ENCODE measurements at places on chromosomes 16 and 17. TPM values are rescaled to one million over a fixed set of nuclear protein-coding genes. Genes with fewer than 3 reads are reported as not detected.

COG1 gene
- 25.3 TPM for total RNA-seq

KRTAP17-1 gene
- total RNA-seq: 1.6 TPM

DNAAF8 gene
- 0.22 TPM for total RNA-seq

NUPR1 gene
- total RNA-seq: not detected

DNA sequence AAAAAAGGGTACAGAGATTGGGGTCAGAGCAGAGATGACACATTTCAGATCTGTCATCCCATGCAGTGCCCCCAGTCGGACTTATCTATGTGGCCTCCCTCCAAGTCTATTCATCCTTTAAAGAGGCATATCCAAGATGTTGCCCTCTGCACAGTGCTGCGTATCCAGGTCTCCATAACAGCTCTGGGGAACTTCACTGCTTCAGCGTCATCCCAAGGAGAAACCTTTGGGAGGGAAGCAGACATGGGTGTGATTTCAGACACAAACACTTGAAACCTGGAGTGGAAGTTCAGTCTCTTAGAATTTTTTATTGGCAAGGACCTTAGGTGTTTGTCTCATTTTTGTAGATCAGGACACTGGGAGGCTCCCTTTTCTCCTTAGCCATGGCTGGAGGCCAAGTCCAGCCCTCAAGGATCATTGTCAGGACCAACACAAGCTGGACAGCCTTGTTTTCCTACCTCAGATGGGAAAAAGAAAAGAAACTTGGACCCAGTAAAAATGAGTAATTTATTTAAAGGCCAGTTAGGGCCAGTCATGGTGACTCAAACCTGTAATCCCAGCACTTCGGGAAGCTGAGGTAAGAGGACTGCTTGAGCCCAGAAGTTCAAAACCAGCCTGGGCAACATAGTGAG lies 23.9 kb upstream of the NLK start:
- no peaks in the 10 kb centered on the region for H3K36me3 ChIP-seq
- H3K4me1 ChIP-seq: no peaks in the 10 kb centered on the region
- no peak overlapping the region for H3K27ac ChIP-seq
- no peak overlapping the region for H3K4me3 ChIP-seq
- peaks cover 6% of the 10 kb centered on the region for H3K27me3 ChIP-seq

- H3K4me3 ChIP-seq: no peak overlapping the region
- H3K27me3 ChIP-seq: no peaks in the 10 kb centered on the region
- peak; percentile 36 for DNase-seq
- H3K27ac ChIP-seq: no peak overlapping the region
- peaks cover 18% of the 10 kb centered on the region for H3K36me3 ChIP-seq
- H3K4me1 ChIP-seq: no peaks in the 10 kb centered on the region
Observed at GRCh38 chr17:624341-624860, 90.2 kb downstream of the VPS53 start.

DNA sequence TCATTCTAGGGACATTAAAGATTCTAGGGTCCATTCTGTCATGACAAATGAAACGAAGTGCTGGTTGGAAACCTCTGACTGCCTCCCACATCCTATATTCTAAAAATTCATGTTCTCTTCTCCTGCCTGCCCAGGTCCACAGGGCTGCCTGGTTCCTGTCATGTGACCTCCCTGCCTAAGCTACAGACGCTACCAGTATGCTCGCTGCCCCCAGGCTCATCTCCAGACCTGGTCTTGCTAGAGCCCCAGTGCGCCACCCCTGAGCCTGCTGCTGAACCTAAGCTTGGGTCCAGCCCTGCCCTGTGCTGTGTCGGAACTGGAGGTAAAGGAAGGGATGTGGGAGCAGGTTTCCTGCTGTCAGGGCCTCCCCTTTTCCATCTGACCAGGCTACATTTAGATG lies 231.6 kb upstream of the CDH5 start:
- H3K4me1 ChIP-seq: no peaks in the 10 kb centered on the region
- H3K36me3 ChIP-seq: no peaks in the 10 kb centered on the region
- DNase-seq: peak; percentile 9

DNA sequence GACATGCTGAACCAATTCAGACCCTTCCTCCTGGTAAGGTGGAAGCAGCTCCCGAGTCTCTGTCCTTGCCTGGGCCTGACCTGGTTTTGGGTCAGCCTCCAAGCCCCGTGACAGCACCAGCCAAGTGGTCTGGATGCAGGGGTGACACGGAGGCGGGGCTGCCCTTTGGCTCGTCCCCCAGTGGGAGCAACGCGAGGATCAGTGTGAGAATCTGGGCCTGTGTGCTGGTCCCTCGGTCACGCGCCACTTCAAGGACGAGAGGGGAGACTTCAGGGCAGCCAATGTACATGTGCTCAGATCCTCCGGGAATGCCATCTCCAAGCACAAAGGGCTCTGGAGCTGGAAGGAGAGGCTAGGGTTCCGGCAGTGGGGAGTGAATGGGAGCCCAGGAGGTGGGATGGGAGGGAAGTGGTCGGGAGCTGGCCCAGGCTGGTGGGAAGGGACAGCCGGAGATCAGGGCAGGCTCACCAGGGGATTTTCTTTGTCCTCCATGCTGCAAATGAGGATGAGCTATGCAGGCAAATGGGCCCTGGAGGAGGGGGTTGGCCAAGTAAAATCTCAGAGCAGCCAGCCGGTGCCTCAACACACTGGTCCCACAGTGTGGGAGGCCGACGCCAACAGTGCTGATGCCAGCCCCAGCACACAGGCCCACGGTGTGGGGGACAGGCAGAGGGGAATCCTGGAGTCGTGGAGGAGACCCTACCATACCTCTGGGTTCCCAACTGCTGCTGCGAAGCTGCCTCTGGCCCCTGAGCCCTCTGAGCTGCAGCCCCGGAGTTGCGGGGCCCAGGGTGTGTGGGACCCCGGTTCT lies 4.2 kb upstream of the NDRG4 start:
- H3K4me1 ChIP-seq: peaks cover 37% of the 10 kb centered on the region
- DNase-seq: no peak
- no peaks in the 10 kb centered on the region for H3K27me3 ChIP-seq
- H3K4me3 ChIP-seq: no peak overlapping the region

- H3K36me3 ChIP-seq: no peaks in the 10 kb centered on the region
- no peak overlapping the region for H3K4me3 ChIP-seq
- H3K4me1 ChIP-seq: no peaks in the 10 kb centered on the region
Observed at GRCh38 chr17:72457712-72458111, 336.9 kb downstream of the SOX9 start.

DNA sequence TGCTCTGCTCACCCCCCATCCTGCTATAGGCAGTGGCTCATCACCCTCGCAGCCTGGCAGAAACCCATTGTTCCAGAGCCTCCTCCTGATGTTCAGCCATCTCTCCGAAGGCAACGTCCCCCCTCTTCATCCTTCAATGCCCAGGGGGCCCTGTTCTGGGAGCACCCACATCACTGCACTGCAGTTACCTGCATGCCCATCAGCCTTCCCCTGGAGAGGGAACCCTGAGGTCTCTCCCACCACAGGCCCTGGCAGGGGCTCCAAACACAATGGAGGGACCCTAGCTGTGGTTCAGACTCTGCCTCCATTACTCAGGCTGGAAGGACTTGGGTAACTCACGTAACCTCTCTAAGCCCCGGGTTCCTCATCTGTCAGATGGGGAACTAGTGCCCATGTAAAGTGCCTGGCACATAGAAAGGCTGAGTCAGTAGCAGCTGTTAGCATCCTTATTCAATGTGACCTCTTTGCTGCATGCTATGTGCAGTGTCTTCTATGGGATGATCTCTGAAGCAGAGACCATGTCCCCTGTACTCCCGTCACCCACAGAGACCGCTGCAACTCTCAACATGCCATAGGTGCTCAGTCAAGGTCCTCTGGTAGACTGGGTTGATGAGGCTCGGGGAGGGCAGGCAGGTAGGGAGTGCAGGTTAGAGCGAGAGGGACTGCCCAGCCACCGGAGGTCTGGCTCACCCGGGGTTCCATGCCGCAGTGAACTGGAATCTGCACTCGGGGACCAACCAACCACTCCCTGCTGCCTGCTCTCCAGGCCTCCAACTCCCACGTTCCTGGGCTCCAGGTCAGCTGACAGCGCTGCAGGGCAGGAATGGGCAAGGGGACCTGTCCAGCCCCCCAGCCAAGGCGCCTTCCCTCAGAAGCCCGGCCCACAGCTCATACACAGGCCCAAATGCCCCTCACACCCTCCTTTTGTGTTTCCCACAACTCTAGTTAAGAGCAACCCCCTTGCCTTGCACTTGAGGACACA lies 233.2 kb downstream of the ZNF423 start:
- H3K36me3 ChIP-seq: no peaks in the 10 kb centered on the region
- H3K27me3 ChIP-seq: no peaks in the 10 kb centered on the region
- no peak overlapping the region for H3K27ac ChIP-seq
- H3K4me3 ChIP-seq: no peak overlapping the region
- H3K4me1 ChIP-seq: no peaks in the 10 kb centered on the region

DNA sequence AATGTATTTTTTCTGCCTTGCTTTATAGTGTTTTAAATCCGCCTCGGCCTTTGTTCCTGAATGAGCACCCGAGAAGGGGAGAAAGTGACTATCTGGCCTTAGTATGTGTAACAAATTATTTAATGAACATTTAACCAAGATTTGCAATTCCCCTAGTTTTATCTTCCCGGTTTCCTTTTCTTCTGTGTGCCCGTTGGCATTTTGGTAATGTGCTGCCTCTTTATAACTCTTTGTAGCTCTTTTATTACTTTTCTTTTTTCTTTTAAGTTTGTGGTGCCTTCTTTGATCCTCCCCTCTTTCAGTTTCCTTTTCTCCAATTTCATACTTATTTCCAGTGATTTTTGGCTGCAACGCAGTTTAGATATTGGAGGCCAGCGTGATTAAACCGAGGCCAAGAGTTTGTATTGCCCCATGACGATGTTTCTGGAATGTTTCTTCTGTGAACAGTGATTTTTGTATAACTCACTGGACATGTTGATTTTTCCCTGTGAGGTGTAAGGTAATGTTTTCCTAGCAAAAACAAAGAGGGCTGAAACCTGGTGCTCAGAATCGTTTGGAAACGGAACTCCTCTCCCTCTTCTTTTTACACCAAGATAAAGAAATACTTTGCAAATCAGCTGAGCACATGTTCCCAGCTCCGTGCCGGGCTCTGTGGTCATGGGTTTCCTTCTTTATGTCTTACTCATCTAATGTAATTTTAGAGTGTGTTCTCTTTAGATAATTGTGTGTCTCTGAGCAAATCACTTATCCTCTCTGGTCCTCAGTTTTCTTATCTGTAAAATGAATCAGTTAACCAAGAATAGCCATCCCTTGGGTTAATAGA lies 344.3 kb downstream of the WWOX start:
- H3K4me1 ChIP-seq: no peaks in the 10 kb centered on the region
- H3K4me3 ChIP-seq: no peak overlapping the region
- H3K36me3 ChIP-seq: no peaks in the 10 kb centered on the region
- H3K27me3 ChIP-seq: no peaks in the 10 kb centered on the region
- no peak for DNase-seq

DNA sequence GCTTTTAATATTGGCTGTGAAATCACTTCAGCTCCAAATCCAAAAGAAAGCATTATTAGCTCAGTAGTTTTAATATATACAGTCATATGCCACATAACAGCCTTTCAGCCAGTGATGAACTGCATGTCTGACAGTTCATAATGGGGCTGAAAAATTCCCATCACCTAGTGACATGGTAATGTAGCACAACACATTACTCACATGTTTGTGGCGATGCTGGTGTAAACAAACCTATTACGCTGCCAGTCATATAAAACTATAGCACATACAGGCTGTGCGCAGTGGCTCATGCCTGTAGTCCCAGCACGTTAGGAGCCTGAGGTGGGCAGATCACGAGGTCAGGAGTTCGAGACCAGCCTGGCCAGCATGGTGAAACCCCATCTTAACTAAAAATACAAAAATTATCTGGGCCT lies 92.2 kb downstream of the TUBD1 start:
- no peak overlapping the region for H3K27ac ChIP-seq
- no peak overlapping the region for H3K4me3 ChIP-seq
- H3K36me3 ChIP-seq: no peaks in the 10 kb centered on the region
- DNase-seq: peak; percentile 4
- H3K27me3 ChIP-seq: no peaks in the 10 kb centered on the region
- H3K4me1 ChIP-seq: peaks cover 25% of the 10 kb centered on the region

- no peaks in the 10 kb centered on the region for H3K36me3 ChIP-seq
- H3K4me3 ChIP-seq: peak overlapping the region; percentile 54
- DNase-seq: peak; percentile 82
- peak overlapping the region; percentile 75 for H3K27ac ChIP-seq
- peaks cover 84% of the 10 kb centered on the region for H3K4me1 ChIP-seq
- no peaks in the 10 kb centered on the region for H3K27me3 ChIP-seq
Observed at GRCh38 chr17:76427501-76428231, 25.3 kb downstream of the UBE2O start.

GRCh38 chr17:81274471-81274855 lies 20.6 kb downstream of the SLC38A10 start:
- H3K27ac ChIP-seq: no peak overlapping the region
- DNase-seq: no peak
- no peak overlapping the region for H3K4me3 ChIP-seq
- H3K36me3 ChIP-seq: no peaks in the 10 kb centered on the region
- no peaks in the 10 kb centered on the region for H3K27me3 ChIP-seq
- H3K4me1 ChIP-seq: no peaks in the 10 kb centered on the region

DNA sequence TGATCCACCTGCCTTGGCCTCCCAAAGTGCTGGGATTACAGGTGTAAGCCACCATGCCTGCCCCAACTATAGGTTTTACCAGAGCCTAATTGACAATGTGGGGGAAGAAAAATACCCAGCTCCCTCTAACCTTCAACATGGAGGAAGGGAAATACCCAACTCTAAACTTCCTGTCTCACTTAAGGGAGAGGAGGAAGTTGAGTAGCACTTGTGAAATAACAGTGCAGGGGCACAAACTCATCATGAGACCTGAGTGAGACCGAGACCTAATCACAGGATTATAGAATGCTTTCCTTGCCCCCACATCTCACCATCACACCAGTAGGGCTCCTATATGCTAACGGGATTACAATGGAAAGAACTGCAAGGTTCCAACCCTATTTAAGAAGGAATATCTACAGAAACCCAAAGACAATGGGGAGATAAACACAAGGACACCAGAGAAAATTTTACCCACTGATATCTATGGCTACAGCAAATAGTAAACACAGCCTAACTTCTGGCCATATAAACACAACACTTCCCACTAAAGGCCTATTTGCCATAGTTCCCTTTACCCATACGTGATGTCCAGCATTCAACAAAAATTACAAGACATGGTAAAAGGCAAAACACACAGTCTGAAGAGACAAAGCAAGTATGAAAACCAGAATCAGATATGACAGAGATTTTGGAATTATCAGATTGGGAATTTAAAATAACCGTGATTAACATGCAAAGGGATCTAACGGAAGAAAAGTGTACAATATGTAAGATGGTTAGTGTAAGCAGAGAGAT lies 26.9 kb downstream of the OR3A1 start:
- H3K27me3 ChIP-seq: no peaks in the 10 kb centered on the region
- no peaks in the 10 kb centered on the region for H3K36me3 ChIP-seq
- DNase-seq: no peak
- H3K4me3 ChIP-seq: no peak overlapping the region

DNA sequence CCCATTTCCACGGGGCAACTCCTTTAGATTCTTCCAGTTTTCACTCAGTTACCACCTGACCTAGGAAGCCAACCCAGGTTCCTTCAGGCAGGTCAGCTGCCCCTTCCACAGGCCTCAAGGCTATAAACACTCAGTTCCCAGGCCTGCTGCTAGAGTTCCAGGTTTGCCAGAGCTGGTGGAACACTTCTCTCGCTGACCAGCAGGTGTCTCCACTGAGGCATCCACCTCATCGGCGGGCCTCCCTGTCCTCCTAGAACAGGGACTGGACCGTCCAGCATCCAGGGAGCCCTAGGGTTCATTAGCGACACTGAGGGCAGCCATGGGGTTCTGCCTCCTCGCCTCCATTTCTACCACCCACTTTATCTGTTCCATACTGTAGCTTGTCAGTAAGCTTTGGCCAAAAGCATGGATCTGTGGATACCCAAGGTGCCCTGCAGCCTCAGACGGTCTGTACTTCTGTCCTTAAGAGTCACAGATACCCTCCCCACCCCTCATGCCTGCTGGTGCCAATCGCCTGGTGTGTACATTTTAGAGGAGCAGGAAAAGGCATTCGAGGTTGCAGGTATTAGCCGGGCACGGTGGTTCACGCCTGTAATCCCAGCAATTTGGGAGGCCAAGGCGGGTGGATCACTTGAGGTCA lies 29.0 kb downstream of the PIMREG start:
- H3K4me1 ChIP-seq: no peaks in the 10 kb centered on the region
- no peak overlapping the region for H3K4me3 ChIP-seq
- peak; percentile 79 for DNase-seq
- H3K36me3 ChIP-seq: no peaks in the 10 kb centered on the region

Measured in Karpas-422 (cell line).